ENCODE measurements at places on chromosomes 2 and 18.

GRCh38 chr2:4930704-4931103, 761.5 kb upstream of the SOX11 start:
- DNase-seq, result no peak

GRCh38 chr18:55124078-55124763, 165.0 kb upstream of the CCDC68 start:
- no peak for DNase-seq

- DNase-seq, result no peak
Observed at GRCh38 chr2:161419638-161420190, 3.6 kb downstream of the TBR1 start.

DNA sequence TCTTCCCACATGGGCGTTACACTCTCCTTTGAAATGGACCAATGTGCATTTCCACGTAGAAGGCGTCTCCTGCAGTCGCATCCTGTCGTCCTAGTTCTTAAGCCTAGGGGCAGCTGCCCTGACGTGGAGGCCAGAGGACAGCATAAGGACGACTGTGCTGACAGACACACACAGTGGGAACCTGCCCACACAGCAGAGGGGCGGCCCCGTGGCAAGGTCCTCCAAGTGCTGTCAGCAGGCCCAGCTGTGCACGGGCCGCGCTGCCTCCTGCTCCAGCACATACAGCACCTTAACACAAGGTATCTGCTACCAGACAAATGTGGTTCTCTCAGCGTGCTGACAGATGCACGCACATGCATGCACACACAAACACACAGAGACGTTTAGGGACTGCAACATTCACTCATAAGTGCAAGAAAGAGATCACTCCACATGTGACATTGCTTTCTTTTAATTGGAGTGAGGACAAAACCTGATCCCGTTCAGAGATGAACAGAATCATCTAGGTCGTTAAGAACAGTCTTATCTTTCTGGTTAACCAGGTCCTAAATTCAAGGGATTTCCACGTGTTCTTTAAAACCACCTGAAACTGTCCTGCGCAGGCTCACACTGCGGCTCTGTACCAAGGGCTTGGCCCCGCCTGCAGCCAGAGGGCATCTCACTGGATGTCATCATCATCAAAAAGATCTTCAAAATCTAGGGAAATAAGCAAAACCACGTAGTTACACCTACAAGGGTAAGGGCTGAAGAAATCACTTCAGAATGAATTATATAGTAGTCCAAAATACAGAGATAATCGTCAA, 5.5 kb downstream of the COPS9 start:
- DNase-seq, result no peak

DNA sequence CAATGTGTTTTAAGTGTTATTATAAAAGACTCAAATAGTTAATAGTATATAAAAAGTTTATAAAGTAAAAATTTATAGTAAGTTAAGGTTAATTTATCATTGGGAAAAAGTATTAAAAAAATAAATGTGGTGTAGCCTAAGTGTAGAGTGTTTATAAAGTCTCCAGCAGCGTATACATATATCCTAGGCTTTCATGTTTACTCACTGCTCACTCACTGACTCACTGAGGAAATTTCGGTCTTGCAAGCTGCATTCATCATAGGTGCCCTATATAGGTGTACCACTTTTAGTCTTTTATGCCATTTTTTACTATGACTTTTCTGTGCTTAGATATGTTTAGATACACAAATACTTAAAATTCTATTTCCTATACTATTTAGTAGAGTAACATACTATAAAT, 866.0 kb downstream of the CBLN2 start:
- DNase-seq, result no peak

- DNase-seq, result no peak
Observed at GRCh38 chr2:191355170-191355758, 110.1 kb downstream of the MYO1B start.

DNA sequence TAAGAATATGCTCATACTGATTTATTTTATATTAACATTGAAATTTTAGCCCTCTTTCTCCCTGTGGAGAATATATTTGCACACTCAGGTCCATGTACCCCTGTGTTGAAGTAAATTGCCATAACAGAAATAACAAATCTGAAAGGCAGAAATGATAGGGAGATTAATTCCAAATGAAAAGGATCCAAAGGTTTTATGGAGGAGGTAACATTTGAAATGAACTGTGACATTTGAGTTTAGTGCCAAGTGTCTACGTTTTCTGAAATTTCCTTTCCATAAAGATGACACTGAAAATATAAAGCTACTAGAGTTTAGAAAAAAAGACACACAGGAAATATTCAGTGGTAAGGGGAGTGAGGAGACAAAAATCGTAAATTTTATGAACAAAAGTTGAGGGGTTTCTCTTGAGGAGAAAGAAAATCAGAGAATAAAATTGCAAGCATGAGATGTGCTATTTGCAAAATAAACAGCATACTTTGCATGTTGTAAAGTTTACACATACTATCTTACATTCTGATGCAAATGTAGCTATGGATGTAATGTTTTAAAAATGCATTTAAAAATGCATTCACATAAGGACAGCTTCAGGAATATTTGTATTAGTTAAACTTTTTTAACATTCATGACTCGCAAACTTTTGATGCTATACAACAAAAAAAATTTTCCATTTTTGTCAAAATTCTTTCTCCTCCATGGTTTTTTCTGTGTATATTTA, 69.5 kb downstream of the BAZ2B start:
- DNase-seq, result no peak

GRCh38 chr2:8643250-8643995, 38.4 kb upstream of the ID2 start:
- no peak for DNase-seq

Data from stimulated activated CD8-positive, alpha-beta memory T cell treated with anti-CD3 and anti-CD28 coated beads, Interleukin-15, amount 100 ng/mL, for 4 hours (primary cell).